Stimulated activated CD4-positive, alpha-beta T cell treated with anti-CD3 and anti-CD28 coated beads, Interleukin-15, amount 100 ng/mL, for 1 hour (primary cell): ENCODE measurements at places on chromosomes 3 and 15.

- DNase-seq, result no peak
Observed at GRCh38 chr3:146843476-146843875, 238.3 kb upstream of the PLSCR5 start.

DNA sequence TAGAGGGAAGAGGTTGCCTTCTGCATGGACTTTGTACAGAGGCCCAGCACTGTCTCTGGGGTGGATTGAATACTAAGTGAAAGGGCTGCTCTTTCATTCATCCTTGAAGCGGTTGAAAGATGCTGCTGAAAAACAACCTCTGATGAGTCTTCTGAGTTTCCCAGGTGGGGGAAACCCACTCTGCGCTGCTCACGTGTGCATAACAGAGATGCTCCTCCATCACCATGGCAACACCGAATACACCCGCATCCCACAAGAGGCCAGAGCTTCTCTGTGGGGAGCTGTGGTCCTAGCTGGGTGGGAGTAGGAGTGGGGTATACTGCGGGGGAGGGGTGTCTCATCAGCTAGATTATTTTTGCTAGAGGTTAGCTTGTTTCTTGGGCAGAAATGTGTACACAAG lies 6.1 kb upstream of the SYN2 start:
- no peak for DNase-seq

GRCh38 chr15:77346245-77347036 lies 73.5 kb downstream of the PEAK1 start:
- DNase-seq, result no peak

- no peak for DNase-seq
Observed at GRCh38 chr3:76715426-76715825, 324.5 kb upstream of the ROBO2 start.

- DNase-seq, result no peak
Observed at GRCh38 chr15:38377636-38378035, 76.3 kb upstream of the FAM98B start.

- DNase-seq, result no peak
Observed at GRCh38 chr3:12829886-12830784, 11.2 kb downstream of the RPL32 start.

DNA sequence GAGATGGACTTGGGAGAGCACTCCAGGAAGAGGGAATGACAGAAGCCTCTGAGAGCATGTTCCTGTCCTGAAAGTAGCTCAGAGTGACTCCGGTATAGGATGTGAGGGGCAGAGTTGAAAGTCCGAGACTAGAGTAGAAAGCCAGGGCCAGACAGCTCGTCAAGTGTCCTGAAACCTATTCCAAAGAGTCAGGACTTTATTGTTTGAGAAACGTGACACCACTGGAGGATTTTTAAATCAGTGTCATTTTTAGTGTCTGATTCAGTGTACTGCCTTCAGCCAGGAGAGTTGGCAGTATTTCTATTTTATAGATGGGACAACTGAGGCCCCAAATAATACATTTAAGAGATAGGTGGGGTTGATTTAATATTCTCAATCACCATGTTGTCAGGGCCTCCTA lies 1.6 kb upstream of the RBMS3 start:
- no peak for DNase-seq

DNA sequence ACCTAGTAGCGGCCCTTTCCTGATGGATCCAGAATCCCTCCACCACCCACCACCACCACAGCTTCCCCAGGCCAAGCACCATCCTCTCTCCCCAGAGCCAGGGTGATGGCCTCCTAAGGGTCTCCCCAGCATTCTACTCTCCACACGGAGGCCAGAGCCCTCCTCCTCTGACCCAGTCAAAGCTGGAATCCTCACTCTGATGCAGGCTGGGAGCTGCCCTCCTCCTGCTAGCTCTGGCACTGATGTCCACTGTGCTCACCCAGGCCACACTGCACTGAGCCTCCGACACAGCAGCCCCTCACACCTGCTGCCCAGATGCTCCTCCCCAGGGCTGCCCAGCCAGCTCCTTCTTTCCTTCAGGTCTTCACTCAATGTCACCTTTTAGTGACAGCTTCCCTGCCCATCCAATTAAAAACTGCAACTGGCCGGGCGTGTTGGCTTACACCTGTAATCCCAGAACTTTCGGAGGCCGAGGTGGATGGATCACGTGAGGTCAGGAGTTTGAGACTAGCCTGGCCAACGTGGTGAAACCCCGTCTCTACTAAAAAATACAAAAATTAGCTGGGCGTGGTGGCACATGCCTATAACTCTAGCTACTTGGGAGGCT lies 21.0 kb downstream of the XXYLT1 start:
- DNase-seq, result no peak

DNA sequence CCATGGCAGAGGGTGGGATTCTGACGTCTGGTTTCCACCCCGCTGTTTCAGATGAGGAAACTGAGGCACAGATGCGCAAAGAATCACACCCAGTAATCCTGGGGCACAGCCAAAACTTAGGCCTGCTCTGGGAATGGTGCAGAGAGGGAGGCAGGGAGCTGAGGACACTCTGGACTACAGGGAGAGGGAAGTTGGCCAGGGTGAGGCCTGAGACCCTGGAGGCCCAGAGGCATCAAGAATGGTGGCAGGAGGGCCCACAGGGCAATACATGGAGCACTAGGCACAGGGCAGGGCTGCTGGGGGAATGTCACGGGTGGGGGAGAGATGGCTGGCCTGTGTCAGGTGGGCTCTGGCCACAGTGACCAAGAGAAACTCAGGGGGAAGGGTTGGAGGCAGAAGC lies 63.6 kb downstream of the TLE3 start:
- no peak for DNase-seq

- DNase-seq, result no peak
Observed at GRCh38 chr3:72629191-72629631, 219.0 kb downstream of the SHQ1 start.

DNA sequence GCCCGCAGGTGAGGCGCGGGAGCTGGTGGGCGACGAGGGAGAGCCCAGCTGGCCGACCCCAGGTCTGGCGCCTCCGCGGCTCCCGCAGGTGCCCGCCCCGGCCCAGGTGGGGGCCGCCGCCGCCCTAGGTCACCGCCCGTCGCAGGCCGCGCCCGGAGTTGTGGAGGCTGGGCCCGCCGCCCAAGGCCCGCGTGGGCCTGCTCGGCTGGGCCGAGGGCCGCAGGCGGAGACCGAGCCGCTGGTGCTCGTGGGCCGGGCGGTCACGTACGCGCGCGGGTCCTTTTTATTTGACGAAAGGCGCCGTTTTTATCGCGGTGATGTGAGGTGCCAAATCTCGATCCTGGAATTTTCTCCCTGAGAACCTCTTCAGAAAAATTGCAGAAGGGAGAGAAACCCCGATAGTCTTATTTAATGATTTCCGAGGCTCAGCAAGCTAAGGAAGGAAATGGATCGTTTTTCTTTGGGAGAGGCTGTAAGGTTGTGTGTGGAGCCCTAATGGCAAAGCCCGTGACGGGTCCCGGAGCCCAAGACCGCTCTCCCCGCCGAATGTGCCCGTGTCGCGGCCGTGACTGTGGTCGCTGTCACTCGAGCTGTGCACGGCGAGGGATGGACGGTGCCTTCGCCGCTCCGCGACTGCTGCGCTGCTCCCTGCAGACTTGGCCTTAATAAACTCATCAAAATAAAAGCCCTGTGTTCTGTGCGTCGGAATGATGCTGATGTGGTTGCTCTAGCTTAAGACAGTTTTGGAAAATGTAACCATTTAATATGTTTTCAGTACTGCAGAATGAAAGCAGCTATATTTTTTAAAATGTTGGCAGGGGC lies 612 bp downstream of the APPL1 start:
- DNase-seq, result no peak

- DNase-seq, result no peak
Observed at GRCh38 chr3:187912007-187912406, 166.7 kb upstream of the BCL6 start.

- no peak for DNase-seq
Observed at GRCh38 chr3:177514611-177515499, 317.6 kb upstream of the TBL1XR1 start.

GRCh38 chr3:20575146-20575545 lies 389.1 kb upstream of the SGO1 start:
- DNase-seq, result no peak
